ENCODE measurements at places on chromosomes 4 and X. TPM values are rescaled to one million over a fixed set of nuclear protein-coding genes. Genes with fewer than 3 reads are reported as not detected.

The TCEAL4 gene
- total RNA-seq = 85.7 TPM

The MSANTD1 gene
- total RNA-seq = 0.07 TPM

The INPP4B gene
- total RNA-seq = 46.9 TPM

The DGAT2L6 gene
- total RNA-seq = not detected

The SLC30A9 gene
- 56.0 TPM for total RNA-seq

The FANCB gene
- 7.1 TPM for total RNA-seq

The CISD2 gene
- total RNA-seq = 41.9 TPM

The FDCSP gene
- total RNA-seq = not detected

The TDO2 gene
- not detected for total RNA-seq

The TMEM150C gene
- 0.14 TPM for total RNA-seq

The GPC3 gene
- 0.11 TPM for total RNA-seq

The GPR50 gene
- total RNA-seq = not detected

The NDST3 gene
- total RNA-seq = not detected

The SH3D19 gene
- total RNA-seq = 39.4 TPM

The GRIA3 gene
- not detected for total RNA-seq

The RNF212 gene
- 0.17 TPM for total RNA-seq

The RBMXL3 gene
- total RNA-seq = not detected

The ANOS1 gene
- total RNA-seq = 4.3 TPM

The CLIC2 gene
- total RNA-seq = not detected

The FRMD7 gene
- total RNA-seq = not detected

The PASD1 gene
- total RNA-seq = not detected

The KLHL4 gene
- not detected for total RNA-seq

Data from foreskin keratinocyte (primary cell).